CD4-positive, alpha-beta T cell treated with Interleukin-1 beta for 1 hour (primary cell): ENCODE measurements at places on chromosomes 1 and 21.

GRCh38 chr1:160935527-160936258 lies 18.9 kb downstream of the ITLN2 start:
- no peak for DNase-seq

GRCh38 chr1:113654883-113655282 lies 104.4 kb downstream of the PHTF1 start:
- DNase-seq = no peak

- no peak for DNase-seq
Measured at GRCh38 chr1:112688781-112689193, 14.3 kb downstream of the MOV10 start.

- DNase-seq = no peak
Measured at GRCh38 chr1:245215071-245215470, 60.3 kb downstream of the KIF26B start.
